ENCODE measurements at places on chromosomes 11 and 22.

DNA sequence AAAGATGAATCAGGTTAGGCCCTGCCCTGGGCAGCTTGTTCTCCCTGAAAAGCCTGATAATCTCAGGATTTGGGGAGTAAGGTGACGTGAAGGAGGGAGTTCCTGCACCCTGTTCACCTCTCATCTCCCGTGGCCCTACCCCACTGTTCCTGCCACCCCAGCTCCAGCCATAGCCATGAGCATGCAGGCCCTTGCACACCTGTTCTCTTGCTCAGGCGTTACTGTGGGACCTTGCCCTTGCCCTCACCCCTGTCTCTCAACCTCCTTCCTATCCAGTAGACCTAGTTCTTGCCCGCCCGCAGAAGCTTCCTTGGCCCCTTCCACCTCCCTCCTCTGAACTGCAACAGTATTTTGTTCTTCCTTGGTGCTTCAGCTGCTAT is 15.0 kb downstream of the TSKU start:
- DNase-seq, result no peak

DNA sequence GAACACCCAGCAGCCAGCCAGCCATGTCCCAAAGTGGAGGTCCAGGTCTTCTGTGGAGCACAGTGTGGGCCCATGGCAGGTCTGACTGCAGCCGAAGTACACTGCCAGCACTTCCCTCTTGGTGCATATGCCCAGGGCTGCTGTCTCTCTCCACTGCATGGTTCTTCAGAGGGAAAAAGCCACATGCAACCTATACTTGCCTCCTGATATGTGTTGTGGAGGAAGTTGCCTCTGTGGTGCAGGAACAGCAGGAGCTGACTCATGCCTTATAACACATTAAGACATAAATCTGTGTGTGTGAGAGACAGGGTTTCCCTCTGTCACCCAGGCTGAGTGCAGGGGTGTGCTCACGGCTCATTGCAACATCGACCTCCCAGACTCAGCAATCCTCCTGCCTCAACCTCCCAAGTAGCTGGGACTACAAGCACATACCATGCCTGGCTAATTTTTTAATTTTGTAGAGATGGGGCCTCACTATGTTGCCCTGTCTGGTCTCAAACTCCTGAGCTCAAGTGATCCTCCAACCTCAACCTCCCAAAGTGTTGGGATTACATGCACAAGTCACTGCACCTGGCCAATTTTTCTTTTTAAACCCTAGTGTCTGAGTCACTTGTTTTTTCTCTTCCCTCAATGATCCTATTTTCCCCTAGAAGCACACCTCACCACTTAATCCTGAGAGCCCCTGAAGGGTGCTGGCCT is 98.8 kb downstream of the MPPED2 start:
- no peak for DNase-seq

GRCh38 chr11:2975594-2975993 is 16.5 kb downstream of the NAP1L4 start:
- DNase-seq, result no peak

DNA sequence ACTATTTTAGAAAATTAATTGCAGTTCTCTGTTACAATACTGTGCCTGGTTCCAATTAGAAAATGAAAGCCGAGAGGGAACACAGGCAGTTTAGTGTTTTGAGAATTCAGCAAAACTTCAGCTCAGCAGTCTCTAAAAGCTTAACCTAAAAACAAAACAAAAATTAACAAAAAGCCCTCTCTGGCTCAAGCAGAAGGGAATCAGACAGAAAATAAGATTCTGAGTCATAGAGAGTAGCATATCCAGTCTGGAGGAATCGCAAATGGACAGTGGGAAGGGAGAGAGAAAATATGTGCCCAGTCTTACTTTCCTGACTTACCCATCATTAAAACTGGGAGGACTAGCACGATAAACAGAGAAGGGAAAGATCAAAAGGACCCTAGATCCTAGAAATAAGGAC is 38.1 kb upstream of the CHRM4 start:
- no peak for DNase-seq

DNA sequence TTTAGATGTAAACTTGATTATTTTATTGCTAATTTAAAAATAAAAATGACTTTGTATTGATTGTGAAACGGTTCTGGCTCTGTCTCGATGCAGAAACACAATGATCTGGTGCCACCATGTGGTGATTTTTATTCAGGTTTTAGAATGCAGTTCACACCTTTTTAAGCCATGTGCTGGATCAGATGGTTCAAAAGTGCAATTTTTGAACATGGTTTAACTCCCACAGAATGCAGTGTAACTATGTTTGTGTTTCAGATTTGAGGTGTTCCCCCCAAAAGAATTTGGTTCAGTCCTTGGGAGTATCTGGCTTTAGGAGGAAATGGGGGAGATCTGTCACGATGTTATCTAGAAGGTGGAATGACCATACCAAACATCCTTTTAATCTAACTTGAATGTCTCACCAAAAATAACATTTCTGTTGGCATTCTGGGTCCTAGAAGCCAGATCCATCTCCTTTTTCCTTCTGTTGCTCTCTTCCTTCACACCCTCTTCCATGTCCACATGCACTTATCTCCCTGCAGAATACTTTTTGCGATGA is 7.9 kb downstream of the MRPL16 start:
- no peak for DNase-seq

GRCh38 chr11:47244448-47245350 is 3.9 kb downstream of the ACP2 start:
- DNase-seq, result no peak

GRCh38 chr11:100340466-100341319 is 346.4 kb upstream of the ARHGAP42 start:
- no peak for DNase-seq

DNA sequence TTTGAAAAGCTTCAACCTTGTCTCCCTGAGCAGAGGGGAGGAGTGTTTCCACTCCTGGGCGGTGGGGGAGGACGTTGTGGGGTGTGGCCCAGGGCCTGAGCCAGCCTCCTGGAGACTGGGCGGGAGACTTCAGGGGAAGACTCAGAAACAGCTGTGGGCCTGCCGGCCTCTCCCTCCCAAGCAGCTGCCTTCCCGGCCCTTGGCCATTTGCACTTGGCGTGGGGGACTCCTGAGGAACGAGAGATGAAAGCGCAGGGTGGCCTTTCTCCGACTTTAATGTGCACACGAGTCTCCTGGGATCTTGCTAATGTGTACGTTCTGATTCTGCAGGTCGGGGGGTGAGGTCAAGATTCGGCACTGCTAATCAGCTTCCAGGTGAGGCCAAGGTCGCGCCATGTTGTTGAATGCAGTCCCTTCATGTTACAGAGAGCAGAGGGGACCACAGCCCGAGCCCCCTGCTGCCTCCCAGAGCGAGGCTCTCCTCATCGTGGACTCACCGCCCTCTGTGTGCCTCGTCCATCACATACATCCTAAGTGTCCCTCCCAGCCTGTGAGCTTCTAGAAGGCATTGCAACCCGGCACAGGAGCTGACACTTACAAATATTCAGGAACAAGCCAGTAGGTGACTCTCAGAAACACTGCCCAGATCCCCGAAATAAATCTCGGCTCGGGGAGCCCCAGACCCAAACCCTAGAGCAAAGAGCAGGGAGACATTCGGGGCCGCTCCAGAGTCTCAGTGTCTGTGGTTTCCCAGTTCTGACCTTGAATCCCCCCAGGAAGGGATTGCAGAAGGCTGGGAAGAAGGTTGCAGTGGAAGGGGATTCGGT is 7.7 kb downstream of the LIF start:
- DNase-seq, result no peak

DNA sequence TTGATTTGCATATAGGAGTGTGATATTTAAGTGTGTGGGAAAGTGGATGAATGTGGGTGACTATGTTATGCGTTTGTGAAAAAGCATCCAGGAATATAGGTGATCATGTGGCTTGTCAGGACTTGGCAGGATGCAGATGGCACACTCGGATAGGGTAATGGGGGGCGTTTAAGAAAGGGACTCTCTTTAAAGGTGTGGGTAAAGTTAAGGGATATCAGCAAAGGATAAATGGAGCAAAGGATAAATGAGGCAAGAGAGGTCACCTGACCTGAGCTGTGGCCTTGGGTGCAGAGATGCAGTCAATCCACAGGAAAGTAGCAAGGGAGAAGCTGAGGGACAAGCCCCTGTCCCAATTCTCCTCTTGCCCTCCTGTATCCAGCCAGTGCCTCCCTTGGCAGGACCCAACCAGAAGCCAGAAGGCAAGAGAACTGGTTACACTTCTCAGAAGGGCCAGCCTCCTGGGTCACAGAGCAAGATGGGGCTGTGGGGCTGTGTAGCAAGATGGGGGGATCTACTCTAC is 47.5 kb upstream of the GRAMD1B start:
- no peak for DNase-seq

GRCh38 chr11:129930296-129930695 is 34.9 kb upstream of the NFRKB start:
- no peak for DNase-seq

DNA sequence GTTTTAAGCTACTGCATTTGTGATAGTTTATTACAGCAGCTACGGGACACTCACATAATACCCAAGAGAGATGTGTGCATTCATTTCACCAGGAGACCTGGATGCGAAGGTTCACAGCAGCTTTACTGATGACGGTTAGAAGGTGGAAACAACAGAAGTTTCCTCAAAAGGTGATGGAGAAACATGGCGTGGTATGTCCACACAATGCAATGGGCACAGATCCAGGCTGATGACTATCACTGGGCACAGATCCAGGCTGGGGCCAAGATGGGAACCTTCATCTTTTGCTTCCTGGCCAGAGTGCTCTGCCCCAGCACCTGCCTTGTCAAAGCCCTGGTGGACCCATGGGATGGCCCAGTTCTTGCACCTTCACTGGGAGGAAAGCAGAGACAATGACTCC is 30.6 kb upstream of the RFPL3 start:
- no peak for DNase-seq

- no peak for DNase-seq
Measured at GRCh38 chr11:134346976-134347350, 15.2 kb downstream of the GLB1L2 start.

DNA sequence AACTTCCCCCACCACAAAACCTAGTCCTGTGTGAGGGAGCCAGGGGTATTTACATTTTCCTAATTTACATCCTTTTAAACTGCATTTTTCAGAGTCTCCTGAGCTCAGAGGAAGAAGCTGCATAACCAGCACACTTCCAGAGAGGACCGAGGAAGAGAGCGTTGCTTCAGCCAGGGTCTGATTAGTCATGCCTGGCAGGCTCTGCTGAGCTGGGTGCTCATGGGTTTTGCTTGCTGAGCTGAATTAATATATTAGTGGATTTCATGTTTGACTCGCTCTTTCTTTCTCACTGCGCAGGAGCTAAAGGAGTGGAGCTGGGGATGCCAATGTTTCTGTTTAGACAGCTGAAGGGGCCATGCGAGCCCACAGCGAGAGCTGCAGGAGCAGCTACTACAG is 539.3 kb upstream of the B3GAT1 start:
- DNase-seq, result no peak

- DNase-seq, result no peak
Measured at GRCh38 chr11:3220521-3221407, 2.2 kb upstream of the MRGPRG start.

- no peak for DNase-seq
Measured at GRCh38 chr22:39675947-39676346, 105.4 kb downstream of the CACNA1I start.

DNA sequence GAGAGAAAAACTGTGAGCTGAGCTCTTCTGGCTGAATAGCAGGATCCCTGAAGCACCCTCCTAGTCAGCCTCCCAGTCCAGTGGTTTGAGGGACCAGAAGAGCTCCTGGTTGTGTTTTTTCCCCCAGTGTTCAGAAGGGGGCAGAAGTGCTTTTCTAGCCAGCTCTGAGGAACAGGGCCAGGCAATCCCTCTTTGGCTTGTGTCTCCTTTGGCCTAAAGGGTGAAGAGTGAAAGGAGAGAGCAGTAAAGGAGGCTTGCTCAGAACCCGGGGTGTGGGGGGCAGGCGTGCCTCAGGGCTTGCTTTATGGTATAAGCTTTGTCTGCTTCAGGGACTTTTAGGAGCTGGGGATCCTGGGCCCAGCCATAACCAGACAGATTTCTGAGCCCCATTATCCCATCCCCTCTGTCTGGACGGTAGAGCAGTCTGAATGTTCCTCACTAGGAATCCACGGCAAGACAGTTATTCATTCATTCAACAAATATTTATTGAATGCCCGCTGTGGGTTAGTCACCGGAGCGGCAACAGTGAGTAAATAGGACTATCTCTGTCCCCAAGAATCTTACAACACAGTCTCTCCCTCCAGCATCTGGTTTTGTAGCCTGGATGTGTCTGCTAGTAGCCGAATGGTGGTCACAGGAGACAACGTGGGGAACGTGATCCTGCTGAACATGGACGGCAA is 14.5 kb downstream of the ACP2 start:
- no peak for DNase-seq

DNA sequence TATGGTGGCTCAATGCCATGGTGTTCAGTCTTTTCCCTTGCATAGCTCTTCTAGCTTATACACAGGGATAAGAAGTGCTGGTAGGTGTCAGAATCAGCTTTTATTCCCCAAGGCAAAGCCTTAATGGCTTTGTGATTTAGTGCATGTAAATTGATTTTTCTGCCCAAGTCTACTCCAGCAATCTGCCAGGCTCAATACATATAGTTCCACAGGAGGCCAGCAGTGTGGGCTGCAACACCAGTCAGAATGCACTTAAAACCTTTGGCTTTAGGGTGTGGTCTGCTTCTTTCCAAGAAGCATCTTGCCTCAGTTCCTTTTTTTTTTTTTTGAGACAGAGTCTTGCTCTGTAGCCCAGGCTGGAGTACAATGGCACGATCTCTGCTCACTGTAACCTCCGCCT is 14.5 kb upstream of the CAPRIN1 start:
- DNase-seq, result no peak

DNA sequence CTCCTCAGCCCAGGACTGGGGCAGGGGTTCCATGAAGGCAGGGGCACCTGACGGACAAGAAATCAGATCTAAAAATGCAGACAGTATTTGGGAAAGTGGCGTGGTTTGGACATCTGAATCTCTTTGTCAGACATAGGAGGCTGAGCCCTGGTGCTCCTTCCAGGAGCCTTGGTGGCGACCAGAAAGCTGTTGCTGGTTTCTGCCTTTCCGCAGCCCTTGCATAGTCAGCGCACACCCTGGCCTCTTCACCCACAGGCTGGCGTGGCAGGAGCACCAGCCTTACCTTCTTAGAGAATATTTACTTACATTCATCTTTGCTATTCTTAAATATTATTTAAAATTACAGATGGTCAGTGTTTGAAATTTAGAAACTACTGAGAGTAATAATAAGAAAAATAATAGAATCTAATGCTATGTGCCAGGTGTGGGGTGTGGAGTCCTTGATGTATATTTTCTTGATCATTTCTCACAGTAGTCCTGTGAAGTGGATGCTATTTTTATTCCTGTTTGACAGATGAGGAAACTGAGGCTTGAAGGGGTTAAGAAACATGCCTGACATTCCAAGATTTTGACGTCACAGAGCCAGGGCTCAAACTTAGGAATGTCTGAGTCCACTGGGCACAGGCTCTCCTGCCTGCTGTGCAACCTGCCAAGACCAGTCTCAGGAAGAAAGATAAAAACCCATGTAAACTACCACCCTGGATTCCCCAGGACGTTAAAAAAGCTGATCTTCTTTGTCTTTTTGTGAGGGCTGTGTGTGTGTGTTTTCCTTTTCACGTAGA is 51.6 kb downstream of the TBC1D22A start:
- no peak for DNase-seq
